SJSA1 (cell line): ENCODE measurements at places on chromosomes 3 and 15. TPM values are rescaled to one million over a fixed set of nuclear protein-coding genes. Genes with fewer than 3 reads are reported as not detected.

DNA sequence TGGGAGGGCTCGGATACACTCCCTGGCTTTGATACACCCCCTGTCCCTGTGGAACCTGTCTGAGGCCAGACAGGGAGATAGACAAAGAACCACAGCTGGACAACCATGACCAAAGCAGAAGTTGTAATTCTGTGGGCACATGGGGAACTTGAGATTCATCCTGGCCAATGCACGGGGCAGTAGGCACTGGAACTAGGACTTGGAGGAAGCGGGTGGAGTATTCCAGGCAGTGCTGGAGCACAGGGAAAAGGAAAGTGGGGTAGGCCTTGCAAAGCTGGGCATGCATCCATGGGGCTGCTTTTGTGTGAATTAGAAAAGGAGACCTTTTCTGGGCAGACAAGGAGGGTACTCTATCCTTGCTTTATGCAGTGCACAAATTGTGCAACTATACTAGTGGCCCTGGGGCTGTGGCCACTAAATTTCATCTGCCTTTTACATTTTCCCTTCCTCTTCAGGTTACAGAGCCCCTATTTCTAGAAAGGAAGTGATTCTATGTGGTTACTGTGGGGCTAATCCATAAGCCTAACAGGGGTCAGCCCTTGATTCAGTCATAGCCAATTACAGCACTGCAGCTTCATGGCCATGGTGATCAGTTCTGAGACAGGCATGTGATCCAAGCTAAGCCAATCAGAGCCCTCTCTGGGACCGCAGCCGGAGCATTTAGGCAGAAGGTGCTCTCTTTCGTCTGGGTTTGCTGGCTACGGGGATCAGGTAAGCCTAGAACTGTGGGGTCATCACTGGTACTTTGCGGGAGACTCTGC lies 21.0 kb downstream of the CRABP1 start:
- H3K36me3 ChIP-seq, result no peaks in the 10 kb centered on the region
- H3K27ac ChIP-seq, result no peak overlapping the region
- 0 out of 2 replicates have a peak, but pooled peaks cover 12% of the 10 kb centered on the region for H3K27me3 ChIP-seq
- H3K4me3 ChIP-seq, result no peak overlapping the region

Gene AGTR1
- total RNA-seq, result not detected in 2 replicates

GRCh38 chr3:29972320-29972993 lies 633.9 kb upstream of the TGFBR2 start:
- no peaks in the 10 kb centered on the region for H3K27me3 ChIP-seq
- peaks cover 31% of the 10 kb centered on the region for H3K4me1 ChIP-seq
- peaks cover 8% of the 10 kb centered on the region for H3K36me3 ChIP-seq
- peak overlapping the region; percentile 86 for H3K27ac ChIP-seq
- H3K4me3 ChIP-seq, result no peak overlapping the region
- DNase-seq, result peak; percentile 75

- DNase-seq, result no peak
- H3K4me1 ChIP-seq, result no peaks in the 10 kb centered on the region
- no peaks in the 10 kb centered on the region for H3K27me3 ChIP-seq
Measured at GRCh38 chr15:36914960-36915808, 185.2 kb downstream of the MEIS2 start.

GRCh38 chr3:187377842-187378241 lies 9.7 kb downstream of the RTP4 start:
- no peak for DNase-seq
- H3K4me1 ChIP-seq, result peaks cover 5% of the 10 kb centered on the region
- H3K27ac ChIP-seq, result no peak overlapping the region
- no peaks in the 10 kb centered on the region for H3K36me3 ChIP-seq
- H3K4me3 ChIP-seq, result no peak overlapping the region
